Stimulated activated CD8-positive, alpha-beta memory T cell treated with anti-CD3 and anti-CD28 coated beads, Interleukin-4, amount 100 ng/mL, for 4 hours (primary cell): ENCODE measurements at places on chromosomes 6 and 20.
A peak's percentile ranks its signal among the peaks of the same experiment; 100 is the strongest.

DNA sequence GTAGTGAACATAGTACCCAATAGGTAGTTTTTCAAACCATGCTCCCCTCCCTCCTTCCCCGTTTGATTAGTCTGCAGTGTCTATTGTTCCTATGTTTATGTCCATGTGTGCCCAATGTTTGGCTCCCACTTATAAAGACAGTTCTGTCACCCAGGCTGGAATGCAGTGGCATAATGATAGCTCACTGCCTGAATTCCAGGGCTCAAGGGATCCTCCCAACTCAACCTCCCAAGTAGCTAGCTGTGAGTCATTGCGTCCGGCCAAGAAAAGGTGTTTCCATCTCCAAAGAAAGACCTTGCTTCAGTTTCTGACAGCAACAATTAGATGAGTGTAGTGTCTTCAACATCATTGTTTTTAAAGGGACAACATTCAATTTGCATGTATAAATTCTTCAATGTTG is 131.1 kb upstream of the CEP162 start:
- DNase-seq: no peak

DNA sequence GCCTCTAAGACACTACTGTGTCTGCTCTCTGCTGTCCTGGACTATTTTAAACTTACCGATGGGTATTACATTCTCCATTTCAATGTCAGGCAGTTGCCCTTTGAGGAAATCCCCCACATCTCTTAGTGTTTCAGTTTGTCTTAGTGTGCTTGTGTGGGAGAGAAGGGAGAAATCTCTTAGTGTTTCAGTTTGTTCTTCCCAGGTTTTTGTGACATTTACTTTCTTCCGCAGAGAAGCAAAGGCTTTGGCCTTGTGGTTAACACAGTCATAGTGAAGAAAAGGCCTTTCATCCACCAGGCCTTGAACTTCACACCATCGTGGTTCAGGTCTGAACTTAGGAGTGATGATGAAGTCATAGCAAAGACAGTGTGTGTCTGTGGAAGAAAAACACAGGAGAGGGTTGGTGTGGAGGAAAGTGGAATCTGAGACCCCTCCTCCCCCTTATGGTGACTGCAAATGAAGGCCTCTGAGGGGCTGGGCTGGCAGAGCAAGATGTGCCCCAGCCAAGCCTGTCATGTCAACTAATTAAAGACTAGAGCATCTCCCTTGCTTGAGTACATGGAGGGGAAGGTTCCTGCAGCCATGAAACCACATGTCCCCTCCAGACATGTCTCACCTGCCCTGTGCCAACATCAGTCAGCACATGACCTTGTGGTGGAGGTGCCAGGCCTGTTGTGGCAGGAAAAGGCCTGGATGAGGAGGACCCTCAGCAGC is 23.9 kb downstream of the RAET1L start:
- DNase-seq: no peak

- DNase-seq: no peak
Observed at GRCh38 chr6:154916857-154917256, 78.3 kb upstream of the TIAM2 start.

DNA sequence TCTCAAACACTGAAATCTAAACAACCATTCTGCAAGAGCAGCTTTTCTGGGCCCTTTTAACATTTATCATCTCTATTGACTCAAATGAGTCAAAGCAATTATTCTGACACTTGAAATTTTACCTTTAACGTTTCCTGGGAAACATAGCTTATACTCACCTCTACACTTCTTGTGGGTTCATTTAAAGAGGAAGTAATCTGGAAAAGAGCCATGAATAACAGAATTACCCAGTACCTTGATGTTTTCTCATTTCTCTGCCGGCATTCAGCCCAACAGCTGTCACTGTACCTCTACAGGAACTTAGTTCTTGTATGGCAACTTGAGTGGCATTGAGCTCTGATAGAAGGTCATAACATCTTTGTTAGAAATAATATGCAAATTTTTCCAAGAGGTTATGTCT is 272.2 kb downstream of the KCNQ5 start:
- DNase-seq: no peak

DNA sequence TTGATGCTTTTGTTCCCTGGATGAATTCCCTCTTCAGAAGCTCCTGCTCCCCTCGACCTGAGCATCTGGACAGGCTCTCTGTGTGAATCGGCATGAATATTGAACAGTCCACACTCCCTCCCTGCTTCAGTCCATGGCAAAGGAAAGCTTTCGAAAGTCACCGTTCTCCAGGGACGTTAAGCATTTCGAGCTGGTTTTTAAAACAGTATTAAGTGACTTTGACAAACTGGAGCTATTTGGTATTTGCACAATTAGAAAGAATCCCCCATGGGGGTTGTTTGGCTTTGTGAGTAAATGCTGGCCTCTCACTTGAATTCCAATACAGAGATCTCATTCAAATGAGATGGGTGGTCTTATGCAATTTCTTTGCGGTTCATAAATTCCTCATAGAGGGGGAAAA is 85.3 kb upstream of the TIAM2 start:
- DNase-seq: no peak

DNA sequence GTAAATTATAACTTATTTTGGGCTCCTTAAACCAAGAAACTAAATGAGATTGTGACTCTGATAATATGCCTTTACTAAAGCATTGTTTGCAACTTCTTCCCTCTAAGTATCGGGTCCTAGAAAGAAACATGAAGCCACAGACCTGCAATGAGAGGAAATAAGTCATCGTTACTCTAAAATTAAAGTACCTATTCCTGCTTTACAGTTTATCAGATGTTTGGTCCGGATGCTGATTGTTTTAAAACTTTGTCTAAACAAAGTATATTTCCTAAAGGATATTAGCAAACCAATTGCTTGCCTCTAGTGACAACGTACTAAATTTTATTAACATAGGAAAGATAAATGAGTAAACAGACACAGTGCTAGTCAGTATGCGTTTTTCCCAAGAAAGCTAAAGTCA is 216.8 kb downstream of the GJA1 start:
- DNase-seq: no peak

GRCh38 chr6:34992376-34992775 is 103.3 kb downstream of the ANKS1A start:
- DNase-seq: no peak

DNA sequence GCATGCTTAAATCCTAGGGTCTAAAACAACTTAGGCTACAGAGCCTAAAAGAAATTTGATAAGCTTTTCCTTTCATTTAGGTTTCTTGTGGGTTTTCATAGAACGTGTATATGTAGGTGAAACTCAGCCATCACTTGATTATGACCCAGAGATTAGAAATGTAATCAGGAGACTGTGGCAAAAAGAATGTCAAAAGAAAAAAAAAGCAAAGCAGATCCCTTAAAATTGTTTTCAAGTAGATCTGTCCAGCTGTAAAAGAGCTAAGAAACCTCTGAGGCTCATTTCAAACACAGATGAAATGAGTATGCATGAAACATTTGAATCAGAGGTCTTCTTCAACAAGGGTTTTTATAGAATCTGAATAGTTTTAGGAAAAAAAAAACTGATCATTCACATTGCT is 341.3 kb upstream of the PRDM1 start:
- DNase-seq: no peak

DNA sequence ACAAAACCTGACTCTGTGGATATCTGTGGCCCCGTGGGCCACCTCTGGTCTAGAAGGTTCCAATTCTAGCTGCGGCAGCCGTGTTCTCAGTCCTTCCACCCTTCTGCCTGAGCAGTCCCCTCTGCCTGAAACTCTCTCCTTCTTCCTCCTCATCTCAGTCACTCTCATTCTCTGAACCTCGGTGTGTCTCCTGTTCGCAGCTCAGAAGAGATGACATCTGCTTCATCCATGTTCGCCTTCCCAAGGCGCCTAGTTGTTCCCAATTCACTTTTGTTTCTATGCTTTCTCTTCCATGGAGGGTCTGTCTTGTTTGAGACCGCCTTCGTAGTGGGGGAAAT is 95.5 kb downstream of the CEBPB start:
- DNase-seq: no peak

DNA sequence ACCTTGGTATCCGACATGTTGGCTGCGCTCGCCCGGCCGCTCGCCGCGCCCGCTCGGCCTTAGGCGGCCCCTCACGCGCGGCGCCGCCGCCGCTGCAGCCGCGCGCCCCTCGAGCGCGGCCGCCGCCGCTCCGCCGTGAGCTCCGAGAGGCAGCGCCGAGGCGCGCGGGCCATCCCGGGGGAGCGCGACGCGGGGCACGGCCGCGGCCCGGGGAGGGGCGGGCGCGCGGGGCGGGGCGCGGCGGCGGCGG is at the start of gene KIF13A:
Gene KIF13A (minus strand): TSS at position 189 of the 250 bp plus-strand sequence. CDS start 172 bp downstream, at position 17.
- no peak for DNase-seq

DNA sequence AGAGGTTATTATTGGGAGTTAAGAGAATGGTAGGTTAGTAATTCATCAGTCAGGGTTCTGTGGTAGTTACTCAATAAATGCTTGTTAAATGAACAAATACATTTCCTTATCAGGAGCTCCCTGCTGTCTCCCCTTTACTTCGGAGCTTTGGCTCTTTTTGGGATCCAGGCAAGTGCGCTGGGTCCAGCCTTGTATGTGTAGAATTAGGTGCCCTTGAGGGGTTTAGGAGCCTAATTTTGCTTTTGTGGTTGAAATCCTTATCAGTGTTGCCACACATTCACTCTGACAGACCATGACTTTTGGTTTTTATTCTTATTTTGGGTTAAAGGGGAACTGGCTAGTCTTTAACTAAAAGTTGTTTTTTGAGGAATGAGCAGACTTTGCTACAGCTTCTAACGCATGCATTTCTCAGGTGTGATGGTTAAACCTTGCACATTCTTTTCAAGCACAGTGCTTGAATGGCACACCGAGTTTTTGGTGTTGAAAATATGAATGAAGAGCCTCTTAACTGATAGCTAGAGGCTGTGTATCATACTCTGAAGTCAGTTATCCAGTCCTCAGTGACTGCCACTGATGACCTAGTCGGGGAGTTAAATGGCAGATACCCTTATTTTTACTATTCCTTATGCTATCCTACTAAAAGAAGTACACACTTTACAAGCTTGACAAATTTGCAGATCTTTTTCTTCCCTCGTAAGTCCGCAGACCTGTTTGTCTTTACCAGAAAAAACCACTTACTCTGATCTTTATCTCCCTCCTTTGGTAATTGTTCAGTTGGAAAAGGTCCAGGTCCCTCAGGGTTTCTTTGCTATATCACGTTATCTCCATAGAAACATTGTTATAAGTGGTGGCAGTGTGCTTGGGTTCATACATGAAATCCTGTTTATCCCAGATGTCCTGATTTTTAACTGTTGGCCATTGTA is 50.7 kb upstream of the PLCG1 start:
- no peak for DNase-seq

GRCh38 chr6:42429042-42429585 is 22.6 kb downstream of the TRERF1 start:
- no peak for DNase-seq

- peak; percentile 7 for DNase-seq
Observed at GRCh38 chr20:36629719-36630681, 16.0 kb downstream of the SLA2 start.

DNA sequence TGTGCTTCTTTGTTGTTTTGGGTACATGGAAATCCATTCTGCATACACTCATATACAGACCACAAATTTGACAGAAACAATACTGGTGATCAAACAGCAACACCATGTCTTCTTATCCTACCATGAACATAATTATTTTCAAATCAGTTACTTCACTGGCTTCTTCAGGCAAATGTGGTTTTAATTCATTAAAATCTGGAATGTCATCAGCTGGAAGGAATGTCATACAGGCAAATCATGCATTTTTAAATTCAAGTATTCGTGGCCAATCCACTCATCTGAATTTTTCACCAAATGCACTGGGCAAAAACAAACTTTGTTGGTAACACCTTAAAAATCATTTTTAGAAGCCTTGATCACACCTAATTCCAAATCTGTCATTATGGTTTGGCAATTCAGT is 59.3 kb downstream of the KIF6 start:
- DNase-seq: no peak

DNA sequence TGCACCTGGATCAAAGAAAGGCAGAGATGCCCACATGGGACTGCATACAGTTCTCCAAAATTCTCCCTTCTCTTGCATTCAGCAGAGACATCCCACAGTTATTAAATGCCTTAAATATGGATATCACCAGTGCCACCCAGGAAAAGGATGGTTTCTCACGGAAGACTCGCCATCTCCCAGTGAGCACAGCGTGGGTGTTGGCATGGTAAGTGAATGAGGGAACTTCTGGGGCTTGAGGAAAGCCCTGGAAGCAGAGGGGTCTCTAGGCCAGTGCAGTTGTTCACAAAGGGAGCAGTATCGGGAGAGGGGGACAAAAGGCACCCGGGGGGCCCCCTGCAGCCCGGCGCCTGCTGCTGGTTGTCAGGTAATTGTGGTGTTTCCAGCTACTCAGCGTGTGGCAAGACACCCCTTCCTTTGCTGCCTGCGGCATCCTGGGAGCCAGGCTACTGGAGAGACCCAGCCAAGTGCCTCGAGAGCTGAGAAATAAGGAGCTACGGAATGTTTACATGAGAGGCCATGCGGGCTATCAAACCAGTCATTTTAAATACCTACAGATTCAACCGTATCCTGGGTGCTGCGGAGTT is 125.4 kb downstream of the PXDC1 start:
- no peak for DNase-seq

DNA sequence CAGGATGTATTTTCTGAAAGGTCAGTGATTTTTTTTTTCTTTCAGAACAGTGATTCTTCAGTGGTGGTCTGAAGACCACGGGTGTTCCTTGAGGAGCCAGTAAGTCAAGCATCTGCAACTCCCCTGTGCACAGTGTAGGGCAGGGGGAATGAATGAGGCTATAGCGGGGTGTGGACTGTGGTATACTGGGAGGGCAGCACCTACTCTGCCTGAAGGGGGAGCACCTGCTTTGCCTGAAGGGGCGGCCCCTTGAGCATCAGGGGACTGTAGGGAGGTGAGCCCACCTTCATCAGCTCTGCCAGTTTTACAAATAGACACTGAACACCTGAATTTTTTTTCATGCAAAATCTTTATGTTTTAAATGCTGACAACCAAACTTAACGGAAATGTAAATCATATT is 77.5 kb upstream of the RIPOR2 start:
- no peak for DNase-seq

GRCh38 chr20:44080646-44081267 is 106.2 kb downstream of the JPH2 start:
- peak; percentile 57 for DNase-seq
